ENCODE measurements at places on chromosomes 1 and 21.

DNA sequence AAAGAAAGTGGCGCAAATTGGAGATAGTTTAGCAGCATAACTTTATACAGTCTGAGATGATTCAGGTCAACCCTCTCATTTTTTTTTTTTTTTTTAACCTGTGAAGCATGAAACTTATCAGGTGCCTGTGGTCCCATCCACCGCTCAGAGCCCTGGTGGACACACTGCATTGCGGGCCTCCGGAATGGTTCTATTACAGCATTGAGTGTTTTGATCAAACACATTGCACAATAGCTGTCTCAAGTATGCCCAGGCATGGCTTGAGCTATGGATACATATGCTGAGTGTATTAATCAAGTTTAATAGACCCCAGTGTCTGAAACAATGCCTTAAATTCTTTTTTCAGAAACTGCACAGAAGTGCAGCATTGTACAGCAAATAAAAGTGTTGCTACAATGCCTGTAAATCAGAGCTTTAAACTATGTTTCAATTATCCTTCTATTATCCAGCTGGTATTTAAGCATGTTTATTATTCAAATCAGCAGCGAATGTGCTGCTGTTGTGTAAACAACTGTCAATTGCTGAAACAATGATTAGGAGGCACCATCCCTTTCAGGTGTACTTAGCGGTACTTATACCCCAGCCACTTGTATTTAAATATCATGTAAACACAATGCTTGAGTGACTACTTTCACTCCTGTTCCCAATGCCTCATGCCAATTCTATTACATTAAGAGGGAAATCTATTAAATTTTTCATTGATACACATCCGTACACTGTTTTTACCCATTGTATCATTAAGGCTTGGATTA is 456.6 kb downstream of the RPS6KC1 start:
- DNase-seq: no peak

- DNase-seq: no peak
Observed at GRCh38 chr1:65910432-65910831, 117.7 kb downstream of the PDE4B start.

- no peak for DNase-seq
Observed at GRCh38 chr1:9604836-9605235, 16.1 kb downstream of the TMEM201 start.

DNA sequence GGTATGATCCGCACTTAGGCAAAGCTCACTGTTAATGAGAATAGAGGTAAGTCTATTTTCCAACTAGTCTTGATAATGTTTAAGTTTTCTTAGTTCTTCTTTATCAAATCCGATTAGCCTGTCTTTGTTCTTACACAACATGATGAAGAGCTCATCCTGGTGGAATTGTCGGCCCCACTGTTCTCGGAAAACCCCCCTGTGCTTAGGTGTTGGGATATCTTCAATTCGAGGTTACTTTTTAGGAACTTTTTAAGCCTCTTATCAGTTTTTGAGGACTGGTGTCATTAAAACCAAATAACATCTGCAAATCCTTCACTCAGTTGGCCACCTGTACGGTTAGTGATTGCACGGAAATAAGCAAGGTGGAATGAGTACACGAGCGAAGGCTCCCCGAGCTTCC is 60.7 kb upstream of the KIF26B start:
- no peak for DNase-seq

- DNase-seq: peak; percentile 28
Observed at GRCh38 chr1:151968058-151968457, 25.6 kb downstream of the S100A10 start.

DNA sequence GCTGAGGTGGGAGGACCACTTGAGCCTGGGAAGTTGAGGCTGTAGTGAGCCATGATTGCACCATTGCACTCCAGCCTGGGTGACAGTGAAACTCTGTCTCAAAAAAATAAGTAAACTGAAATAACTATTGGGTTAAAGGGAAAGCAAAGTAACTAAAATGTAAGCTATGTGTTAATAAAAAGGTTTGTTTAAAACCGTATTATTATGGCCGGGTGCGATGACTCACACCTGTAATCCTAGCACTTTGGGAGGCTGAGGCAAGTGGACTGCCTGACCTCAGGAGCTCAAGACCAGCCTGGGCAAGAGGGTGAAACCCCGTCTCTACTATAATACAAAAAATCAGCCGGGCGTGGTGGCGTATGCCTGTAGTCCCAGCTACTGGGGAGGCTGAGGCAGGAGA is 27.0 kb downstream of the NVL start:
- no peak for DNase-seq

DNA sequence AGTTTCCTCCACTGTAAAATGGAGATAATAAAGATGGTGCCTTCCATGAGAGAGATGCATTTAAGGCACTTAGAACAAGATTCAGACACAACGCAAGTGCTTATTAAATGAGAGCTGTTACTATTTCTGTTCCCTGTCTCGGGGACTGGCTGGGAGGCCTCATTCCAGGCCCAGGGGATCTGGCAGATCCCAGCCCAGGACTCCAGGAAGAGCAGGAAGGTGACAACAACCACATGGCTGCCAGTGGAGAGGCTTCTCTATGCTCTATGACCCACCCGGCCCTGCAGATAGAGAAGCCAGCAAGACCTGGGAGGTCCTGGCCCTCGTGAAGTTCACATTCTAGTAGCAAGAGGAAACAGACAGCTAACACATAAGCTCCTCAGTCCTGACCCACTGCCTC is 175.5 kb downstream of the ACTL8 start:
- no peak for DNase-seq

GRCh38 chr1:225923381-225923691 is 714 bp downstream of the PYCR2 start:
- no peak for DNase-seq

DNA sequence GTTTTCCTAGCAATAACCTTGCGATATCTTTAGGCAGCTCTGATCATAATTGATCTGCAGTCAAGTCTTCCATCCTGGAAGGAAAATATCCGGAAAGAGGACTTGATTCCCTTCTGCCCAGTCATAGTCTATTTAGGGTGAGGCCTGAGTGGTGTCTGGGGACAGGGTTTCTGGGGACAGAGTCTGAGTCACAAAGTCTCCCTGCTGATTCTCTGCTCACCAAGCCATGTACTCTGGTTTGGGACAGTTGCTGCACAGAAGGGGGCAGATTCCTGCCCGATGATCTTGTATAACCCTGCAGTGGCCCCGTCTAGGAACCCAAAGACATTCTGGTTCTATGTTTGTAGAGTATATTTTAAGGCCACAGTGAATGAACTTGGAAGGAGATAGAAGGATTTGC is 178.8 kb downstream of the KCNJ6 start:
- no peak for DNase-seq

DNA sequence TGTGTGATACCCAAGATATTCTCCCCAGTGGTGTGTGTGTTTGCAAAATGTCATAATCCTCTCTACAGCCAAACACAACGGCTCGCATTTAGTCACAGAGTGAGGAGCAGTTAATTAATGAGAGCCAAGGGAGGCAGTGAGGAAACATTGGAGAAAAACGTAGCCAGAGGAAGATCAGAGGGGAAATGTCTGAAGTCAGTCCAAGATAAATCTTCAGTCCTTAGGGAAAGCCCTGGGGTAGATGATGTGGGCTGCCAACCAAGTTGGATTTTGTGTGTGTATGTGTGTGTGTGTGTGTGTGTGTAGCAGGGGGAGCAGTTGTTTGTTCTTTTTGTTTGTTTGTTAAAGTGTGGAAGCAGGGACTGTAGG is 201.0 kb upstream of the PTBP2 start:
- no peak for DNase-seq

GRCh38 chr1:119964673-119965363 is 68.5 kb upstream of the ADAM30 start:
- no peak for DNase-seq

GRCh38 chr1:164876398-164877116 is 317.6 kb downstream of the PBX1 start:
- no peak for DNase-seq

DNA sequence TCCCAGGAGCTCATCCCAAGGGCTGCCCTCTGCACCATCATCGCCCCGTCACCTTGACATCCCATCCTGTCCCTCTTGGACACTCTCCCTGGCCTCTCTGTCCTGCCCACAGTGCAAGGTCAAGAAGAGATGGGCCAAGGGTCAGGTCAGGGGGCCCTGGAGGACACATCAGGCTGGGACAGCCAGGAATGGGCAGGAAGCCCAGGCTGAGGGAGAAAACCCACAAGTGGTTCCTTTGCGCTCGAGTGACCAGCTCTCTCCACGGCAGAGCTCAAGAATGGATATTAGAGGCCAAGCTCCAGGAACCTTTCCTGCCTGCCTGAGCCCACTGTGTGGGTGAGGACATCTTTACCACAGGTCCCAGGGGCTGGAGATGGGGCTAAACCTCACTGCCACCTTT is 41.0 kb downstream of the KCNN3 start:
- no peak for DNase-seq

- DNase-seq: no peak
Observed at GRCh38 chr1:26848499-26848898, 14.4 kb upstream of the SFN start.

DNA sequence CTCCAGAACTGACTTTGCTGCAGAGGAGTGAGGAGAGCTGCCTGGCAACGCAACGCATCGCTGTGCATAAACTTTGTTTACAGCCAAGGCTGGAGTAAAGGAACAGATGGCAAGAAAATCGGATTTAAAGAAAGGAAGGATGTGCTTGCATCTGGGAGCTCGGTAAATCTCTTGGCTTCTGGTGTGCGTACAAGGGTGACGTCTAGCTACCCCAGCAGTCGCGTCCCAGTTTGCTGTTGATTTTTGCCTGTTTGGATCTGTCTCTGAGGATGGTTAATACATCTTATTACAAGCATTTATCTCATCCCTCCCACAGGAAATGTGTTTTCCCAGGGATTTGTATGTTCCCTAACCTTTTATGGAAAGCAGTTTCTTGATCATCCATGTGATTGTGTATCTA is 73.3 kb upstream of the RALGPS2 start:
- no peak for DNase-seq

DNA sequence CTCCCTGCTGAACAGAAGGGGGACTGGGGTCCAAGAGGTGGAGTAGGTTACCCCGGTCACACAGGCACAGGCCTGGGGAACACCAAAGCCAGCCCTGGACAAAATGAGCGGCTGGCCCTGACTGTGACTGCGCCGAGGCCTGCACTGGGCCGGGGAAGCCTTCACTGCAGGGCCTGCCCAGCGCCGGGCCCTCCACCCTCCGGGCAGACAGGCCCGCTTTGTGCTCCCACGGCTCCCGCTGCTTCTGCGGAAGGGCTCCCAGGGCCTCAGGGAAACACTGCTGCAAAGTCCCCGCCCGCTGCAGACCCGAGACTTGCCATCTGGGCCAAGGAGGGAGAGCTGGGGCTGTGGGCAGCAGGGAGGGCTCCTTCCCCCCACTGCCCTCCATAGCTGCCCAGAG is 35.3 kb downstream of the MEGF6 start:
- no peak for DNase-seq

DNA sequence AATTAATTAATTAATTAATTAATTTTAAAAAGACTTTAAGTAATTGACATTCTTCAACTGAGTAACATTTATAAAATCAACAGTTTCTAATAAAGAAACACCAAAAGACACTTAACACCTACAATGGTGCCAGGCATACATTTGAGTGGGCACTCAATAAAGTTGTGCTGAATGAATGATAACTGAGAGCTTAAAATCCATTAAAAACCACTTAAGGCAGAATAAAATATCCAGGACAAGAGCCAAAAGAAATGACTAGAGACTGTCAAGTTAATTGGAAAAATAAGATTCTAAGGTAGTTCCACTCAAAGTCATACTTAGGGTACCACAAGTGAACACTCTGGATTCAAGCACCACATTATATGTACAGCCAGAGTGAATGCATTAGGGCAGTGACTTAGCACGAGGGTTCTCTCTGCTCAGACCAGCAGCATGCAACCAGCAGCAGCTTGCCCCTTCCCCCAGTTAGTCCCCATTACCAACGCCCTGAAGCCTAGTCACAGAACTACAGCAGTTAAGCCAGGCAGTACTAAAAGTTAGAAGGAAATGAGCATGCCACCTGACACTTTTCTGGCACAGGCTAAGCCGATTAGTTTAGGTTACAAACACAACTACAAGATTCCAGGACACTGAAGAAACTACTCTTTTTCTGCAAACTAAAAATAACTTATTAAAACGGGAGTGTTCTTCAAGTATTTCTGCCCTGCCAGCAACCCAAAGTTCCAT is 46.5 kb downstream of the LUZP1 start:
- no peak for DNase-seq

GRCh38 chr1:211479624-211480023 is 12.3 kb downstream of the RD3 start:
- no peak for DNase-seq

DNA sequence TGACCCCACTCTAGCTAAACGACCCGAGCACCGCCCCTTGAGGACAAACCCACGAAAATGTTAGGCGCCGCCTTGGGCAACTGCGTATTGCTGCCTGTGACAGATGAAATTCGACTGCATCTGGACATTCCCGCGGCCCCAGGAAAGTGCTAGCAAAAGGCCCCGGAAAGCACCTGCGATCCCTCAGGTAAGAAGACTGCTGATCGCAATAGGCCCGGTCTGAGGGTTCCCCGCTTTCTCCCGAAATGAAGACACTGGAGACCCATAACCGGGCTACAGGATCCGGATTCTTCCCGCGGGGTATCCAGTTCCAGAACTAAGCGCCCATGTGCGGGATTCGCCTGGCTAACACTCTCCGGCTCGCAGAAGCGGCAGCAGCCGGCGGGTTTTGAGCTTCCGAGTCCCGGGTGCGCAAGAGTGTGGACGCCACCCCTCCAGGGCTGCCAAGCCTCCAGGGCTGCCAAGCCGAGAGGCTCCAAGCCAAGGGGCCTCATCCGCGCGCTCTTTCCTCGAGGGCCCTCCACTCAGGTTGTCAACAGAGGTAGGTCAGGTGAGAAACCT is 157.9 kb upstream of the NBPF11 start:
- DNase-seq: no peak

DNA sequence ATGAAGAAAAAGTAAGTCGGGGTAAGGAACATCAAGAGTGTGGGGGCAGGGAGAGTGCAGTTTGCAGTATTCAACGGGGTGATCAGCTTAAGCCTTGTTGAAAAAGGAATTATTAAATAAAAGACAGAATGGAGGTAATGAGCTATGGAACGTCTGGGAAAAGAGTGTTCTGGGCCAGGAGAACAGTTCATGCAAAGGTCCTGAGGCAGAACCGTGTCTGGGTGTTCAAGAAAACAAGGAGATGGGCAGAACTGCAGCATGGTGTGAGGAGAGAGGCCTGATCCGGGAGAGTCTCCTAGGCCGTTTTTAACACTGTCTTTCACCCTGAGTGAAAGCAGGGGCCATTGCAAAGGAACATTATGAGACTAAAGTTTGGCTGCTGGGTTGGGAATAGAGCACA is 20.2 kb downstream of the OVGP1 start:
- no peak for DNase-seq

- DNase-seq: no peak
Observed at GRCh38 chr1:103941086-103941485, 191.4 kb downstream of the AMY1C start.

GRCh38 chr21:46437096-46437498 is 21.6 kb upstream of the DIP2A start:
- DNase-seq: no peak
